ENCODE measurements at places on chromosomes 13 and 19.

DNA sequence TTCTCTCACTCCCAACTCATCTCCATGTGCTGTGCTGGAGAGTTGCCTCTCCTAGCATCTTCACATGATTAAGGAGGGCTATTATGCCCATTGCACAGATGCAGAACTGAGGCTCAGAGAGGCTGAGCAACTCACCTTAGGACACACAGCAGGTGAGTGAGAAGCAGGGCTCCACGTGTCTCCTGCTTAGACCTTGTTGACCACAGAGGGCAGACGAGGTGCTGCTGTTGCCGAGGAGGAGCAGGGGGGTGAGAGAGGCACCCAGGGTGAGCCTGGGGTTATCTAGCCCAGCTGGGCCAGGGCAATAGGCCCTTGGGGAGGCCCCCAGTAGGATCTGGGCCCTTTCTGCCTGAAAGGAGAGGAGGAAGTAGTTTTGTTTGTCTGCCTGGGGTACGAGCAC lies 2.4 kb upstream of the HSH2D start:
- DNase-seq, result no peak

GRCh38 chr13:40518481-40518882 lies 148.0 kb downstream of the FOXO1 start:
- no peak for DNase-seq

DNA sequence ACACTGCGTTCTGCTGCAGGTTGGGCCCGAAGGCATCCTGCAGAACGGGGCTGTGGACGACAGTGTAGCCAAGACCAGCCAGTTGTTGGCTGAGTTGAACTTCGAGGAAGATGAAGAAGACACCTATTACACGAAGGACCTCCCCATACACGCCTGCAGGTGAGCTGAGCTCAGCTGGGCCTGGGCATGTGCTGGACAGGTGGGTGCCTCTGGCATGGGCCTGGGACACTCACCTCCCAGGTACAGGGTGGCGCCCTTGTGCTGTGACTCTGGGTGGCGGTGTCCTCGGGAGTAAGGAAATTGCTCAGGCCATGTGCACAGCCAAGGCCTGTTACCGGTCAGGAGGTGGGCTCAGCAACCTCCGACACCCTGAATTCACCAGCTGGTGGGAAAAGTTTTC lies 14.2 kb downstream of the UPF1 start:
- DNase-seq, result no peak

DNA sequence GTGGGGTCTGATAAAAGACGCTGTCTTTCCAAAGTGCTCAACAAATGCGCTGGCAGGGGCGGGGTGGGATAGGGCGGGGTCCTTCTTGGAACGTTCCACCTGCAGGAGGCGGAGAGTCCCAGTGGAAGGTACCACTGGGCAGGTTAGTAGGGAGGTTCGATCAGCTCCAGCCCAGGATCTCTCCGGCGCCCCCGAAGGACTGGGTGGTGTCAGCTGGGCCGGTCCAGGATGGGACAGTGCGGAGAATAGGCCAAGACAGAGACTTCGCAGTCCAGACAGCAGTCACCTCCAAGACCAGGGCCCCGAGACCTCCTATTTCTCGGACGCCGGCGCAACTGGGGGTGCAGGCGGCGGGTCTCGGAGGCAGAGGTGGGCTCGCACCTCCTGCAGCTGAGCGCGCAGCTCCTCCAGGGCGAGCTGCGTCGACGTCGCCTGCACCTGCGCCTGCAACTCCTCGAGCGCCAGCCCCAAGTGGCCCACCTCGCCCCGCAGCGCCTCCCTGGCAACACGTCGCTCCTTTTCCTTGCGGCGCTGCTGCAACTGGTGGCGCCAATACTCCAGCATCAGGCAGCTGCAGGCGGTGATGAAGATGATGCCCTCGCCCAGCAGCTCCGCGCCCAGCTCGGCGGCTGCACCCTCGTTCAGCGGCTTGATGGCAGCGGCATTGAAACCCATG lies 21.6 kb downstream of the VASP start:
- no peak for DNase-seq

DNA sequence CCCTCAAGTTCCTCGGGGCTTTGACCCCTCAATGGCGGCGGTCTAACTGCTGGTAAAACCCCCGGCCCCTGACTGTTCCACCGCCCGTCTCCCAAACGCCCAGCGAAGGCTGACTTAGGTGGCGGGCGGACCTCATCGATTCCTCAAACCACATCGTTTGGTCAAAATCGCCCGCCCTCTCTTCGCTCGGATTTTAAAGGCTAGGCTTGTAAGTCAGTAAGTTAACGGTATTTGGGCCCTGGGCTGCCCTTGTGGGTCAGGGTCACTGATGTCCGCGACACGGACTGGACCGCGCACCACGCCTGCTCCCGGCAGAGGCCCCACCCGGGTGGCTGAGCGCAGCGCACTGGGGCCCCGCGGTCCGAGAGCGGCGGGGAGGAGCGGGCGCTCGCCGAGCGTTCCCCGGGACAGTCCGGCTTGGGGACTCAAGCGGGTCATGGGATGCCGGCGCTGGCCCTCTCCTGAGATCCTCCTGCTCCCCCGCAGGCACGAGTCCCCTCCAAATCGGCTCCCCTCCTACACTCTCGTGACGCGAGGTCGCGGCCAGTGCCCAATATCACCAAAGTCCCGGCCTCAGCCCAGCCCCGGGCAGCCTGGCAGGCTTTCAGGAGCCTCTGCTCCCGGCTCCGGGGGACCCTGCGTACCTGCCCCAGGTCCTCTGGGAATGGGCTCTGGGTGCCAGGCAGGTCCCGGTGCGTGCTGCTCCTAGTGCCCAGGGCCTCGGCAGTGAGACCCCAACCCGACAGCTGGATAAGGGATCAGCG lies 1.0 kb downstream of the FLT1 start:
- no peak for DNase-seq

GRCh38 chr13:25473864-25474263 lies 102.1 kb downstream of the ATP8A2 start:
- DNase-seq, result no peak

DNA sequence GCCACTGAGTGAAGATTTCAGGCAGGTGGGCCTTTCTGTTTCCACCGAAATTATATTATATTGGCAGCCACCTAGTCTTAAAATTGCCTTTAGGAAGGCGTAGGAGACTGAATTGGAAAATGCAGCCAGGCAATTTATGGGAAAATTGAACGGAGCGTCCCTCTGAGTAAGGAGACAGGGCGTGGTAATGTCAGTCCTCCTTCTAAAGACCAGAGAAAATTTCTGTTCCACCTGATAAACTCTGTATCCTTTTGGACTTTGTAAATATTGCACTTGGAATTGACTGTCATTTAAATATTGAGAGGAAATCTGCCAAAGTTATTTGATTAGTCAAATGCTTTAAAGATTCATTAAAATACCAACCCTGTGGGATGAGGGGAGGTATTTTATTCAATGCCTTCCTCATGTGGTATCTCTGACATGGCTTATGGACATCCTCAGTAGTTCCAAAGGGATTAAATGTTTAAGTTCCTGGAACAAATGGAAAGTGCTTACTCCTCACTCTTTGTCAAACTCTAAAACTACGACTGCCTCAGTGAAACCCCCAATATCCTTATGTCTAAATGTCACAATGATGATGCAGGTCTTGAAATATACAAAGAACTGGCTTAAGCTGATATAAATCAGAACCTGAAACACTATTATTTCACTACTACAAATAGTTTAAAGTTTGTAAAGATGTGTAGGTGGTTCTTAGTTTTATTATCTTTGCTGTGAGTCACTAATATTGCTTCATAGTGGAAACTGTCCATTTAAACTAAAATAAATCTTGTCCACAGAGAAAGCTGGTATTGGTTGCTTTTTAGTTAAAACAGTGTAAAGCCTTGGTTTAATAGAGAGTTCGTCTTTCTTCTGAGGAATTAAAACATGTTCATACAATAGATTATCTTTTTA lies 203.2 kb downstream of the FGF14 start:
- no peak for DNase-seq

- no peak for DNase-seq
These were observed 628.0 kb downstream of the EFNB2 start for GRCh38 chr13:105907319-105908019.

DNA sequence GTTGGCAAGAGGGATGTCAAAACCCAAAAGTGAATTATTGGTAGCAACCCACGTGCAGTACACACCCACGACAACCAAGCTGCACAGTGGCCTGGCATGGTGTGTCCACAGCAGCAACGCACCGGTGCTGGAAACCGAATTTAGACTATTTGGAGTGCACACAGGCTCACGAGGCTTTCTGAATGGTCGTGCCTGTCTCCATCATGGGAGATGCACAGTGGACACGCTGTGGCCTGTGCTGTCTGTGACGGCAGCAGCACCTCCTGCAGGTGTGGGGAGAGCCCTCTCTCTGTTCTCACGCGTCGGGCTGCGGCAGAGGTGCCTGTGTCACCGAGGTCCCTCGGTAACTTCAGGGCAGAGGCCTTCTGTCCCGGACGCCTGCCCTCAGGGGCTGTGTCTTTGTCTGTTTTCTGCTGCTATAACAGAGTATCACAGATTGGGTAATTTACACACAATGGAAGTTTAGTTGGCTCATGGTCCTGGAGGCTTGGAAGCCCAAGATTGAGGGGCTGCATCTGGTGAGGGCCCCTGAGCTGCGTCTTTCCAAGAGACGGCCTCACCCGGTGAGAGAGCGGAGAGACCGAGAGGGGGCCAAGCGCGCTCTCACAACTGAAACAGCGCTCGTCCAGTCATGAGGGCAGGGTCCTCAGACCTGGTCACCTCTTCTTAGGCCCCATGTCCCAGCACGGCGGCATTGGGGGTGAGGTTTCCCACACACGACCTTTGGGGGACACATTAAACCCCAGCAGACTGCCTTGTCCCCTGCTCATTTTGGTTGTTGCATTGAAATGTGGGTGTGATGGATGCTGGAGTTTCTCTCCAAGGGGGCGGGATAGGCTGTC lies 9.1 kb upstream of the MCF2L start:
- DNase-seq, result no peak
